Pulmonary artery endothelial cell (primary cell): ENCODE measurements at places on chromosomes 6 and 20. TPM values are rescaled to one million over a fixed set of nuclear protein-coding genes. Genes with fewer than 3 reads are reported as not detected.

- no peak for DNase-seq
Observed at GRCh38 chr6:50116390-50116789, 66.7 kb upstream of the DEFB112 start.

The MRAP2 gene
- total RNA-seq: 4.4 and 13.3 TPM in 2 replicates

DNA sequence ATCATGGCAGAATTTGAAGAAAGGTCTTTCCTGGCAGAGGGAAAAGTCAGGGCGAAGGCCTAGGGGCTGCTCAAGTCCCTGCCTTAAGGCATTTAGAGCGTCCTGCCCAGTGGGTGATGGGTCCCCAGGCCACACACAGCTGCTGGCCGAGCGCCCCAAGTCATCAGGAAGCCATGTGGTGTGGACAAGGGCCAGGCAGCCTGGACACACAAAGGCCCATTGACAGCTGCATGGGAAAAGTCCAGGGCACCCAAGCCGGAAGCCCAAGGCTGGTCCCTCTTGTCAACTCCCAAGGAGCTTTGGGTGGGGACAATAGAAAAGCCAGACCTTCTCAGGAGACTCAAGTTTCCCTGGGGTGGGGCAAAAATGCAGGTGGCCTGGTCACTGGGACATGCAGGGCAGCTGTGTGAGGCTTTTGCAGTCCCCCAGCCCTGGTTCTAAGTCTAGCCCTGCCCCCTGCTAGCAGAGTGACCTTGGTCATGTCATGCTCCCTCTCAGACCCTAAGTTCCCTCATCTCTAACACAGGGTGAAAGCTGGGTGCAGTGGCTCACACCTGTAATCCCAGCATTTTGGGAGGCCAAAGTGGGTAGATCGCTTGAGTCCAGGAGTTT lies 44.3 kb upstream of the PTGIS start:
- DNase-seq: no peak

DNA sequence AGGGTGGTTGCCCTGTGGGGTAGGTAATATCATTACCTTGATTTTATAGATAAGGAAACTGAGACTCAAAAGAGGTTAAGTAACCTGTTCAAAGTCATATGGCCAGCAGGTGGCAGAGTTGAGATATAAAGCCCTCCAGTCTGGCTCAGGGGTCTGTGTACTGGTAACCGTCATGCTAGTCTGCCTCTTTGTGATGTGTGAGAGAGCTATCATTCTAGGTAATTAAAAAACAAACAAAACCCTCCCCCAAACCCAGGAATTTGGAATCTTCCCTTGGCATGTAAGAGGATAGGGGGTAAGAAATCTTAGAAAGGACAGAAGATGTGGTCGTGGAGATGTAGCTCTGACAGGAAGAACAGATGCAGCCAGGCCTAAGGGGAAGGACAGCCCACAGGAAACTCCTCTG lies 206.0 kb downstream of the CDC5L start:
- DNase-seq: peak; percentile 32

GRCh38 chr6:57305107-57305506 lies 12.3 kb upstream of the PRIM2 start:
- no peak for DNase-seq

DNA sequence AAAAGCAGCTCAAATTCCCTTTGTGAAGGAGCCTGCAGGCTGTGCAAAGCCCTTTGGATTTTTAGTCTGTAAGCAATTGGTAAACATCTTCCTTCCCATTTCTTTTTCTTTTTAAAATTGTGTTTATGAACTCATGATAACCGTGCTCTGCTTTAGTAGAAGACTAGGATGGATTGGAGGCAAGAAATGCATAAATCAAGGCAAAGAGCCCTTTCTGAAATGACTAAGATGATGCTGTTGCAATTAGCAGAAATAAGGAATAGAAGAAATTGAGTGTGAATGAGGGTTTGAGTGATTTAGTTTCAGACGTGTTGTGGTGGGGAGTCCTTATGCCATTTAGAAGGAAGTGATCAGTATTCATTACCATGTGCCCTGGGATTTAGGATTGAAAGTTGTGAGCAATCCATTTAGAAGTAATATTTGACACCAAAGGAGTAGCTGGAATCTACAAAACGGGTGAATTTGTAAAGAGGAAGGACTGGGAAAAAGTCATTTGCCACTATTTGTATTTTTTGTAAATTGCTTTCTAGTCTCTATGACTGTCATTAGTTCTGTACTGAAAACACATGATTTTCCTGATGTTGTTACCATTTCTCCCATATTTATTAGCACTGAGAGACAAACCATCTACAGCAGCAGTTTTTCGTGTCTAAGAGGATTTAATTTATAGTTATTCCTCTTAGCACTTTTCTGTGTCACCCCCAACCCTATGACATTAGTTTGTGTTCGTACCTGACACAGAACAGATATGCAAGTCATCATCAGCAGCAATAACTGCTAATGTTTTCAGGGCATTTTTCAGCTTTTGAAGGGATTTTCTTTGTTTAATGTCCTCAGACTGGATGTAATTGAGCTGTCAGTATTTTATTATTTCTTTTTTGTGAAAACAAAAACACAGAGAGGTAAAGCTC lies 265.0 kb downstream of the UTRN start:
- DNase-seq: no peak

DNA sequence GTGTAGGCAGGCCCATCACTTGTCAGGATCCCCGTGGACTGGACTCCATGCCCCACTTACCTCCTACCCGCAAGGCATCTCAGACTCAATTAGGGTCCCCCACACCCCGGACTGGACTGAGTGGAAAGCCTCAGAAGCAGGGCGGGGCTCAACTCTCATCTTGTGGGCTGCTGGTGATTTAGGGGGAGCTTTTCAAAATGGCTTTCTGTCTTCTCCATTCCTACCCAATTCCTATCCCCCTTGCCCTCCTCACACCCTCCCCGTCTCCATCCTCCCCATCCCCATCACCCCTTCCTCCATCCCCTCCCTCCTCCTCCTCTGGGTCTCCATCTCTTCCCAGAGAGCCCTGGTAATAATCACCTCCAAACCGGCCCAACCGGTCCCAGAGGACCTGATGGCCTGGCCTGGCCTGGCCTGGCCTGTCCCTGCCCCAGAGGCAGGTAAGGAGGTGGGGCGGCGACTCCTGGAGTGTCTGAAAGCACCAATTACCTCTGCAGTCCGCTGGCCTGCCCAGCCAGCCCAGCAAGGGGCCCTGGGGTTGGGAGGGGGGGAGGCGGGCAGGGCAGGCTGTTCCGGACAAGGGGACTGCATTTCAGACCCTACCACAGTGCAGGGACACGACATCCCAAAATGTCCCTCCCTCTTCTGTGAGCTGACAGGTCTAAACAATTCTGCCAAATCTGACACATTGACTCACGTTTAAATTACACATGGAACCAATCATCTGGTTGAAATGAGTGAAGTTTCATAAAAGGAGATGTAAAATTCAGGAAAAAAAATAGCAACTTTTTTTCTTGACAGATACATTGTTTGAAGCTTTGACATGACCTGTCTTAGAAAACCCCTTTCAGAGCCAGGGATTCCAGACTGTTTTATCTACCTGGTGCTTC lies 24.8 kb downstream of the MAFB start:
- DNase-seq: no peak

- DNase-seq: no peak
Observed at GRCh38 chr6:43770372-43771209, 580 bp downstream of the VEGFA start.

GRCh38 chr6:112691289-112691688 lies 344.2 kb downstream of the RFPL4B start:
- no peak for DNase-seq

The PTCHD4 gene
- 3.2 and 3.3 TPM in 2 replicates for total RNA-seq

The FITM2 gene
- 8.2 and 9.8 TPM in 2 replicates for total RNA-seq

DNA sequence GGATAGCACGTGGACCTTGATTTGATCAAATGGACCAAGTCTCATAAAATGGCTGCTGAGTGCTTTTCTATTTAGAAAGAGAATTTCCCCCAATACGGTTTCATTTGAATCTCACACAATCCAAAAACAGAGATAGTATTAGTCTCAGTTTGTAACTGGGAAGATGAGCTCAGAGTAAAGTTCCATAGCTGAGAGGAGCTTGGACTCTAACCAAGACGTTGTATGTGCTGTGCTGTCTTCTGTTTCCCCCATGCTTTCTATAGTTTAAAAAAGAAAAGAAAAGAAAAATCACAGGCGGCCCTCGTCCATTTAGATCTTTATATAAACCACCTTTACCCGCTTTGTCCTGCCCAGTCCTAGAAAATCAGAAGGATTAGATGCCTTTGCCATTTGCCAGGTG lies 58.1 kb downstream of the AKAP12 start:
- no peak for DNase-seq

DNA sequence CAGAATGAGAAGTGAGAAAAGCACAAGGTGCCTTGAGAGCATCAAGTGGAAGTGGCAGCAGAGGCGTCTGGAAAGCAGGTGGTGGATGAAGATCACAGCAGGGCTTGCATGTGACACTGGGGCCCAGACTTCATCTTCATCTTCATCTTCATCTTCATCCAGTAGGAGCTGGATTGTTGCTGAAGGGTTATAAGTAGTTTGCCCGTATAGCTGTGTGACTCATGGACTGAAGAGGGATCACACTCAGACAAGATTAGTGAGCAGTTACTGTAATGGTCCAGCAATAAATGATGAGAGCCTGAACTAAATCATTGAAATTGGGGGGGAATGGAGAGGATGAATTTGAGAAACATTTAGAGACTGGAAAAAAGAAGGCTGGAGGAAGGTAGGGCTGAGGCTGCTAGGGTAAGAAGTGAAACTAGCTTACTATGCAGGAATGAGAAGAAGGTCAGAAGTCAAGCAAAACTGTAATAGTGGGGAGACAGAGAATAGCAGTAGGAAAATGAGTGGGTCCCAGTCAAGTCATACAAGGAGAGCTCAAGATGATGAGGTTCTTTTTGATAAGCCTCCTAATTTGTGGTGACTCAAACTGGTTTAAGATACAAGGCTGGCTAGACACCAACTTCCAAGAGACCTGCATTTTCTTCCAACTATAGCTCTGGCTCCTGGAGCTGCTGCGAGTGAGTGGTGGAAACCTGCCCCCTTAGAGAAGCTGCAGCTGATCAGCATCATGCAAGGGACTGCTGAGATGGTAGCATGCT lies 92.3 kb upstream of the BEND6 start:
- no peak for DNase-seq

The BHLHE23 gene
- total RNA-seq: not detected in 2 replicates

DNA sequence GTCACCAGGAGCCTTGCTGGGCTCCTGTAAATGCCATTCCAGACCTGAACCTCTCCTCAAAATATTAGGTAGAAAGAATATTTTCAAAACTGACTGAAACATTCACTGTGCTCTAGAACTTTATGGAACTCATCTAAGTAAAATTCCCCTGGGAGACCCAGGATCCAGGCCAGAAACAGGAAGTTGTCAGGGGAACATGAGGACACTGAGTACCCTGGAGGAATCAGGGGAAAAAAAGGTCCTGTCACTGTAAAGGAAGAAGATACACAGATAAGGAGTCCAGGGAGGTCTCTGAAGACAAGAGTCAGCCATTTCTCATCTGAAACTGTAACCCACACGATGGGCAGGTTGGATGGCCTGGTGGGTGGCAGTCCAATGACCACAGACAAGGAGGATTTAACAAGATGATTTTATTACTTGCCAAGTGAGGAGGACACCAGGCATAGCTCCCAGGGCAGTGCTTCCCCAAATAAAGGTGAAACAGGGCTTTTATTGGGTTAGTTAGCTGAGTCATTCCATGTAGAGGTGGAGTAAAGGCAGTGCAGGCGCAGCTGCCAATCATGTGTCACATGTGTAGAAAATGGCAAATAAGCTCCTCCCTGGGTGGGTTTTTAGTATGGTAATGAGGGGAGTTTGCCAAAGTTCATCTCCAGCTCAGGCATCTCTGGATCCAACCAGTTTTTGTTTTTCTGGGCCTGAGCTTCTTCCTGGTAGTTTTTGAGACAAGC lies 138.5 kb downstream of the RCAN2 start:
- no peak for DNase-seq

DNA sequence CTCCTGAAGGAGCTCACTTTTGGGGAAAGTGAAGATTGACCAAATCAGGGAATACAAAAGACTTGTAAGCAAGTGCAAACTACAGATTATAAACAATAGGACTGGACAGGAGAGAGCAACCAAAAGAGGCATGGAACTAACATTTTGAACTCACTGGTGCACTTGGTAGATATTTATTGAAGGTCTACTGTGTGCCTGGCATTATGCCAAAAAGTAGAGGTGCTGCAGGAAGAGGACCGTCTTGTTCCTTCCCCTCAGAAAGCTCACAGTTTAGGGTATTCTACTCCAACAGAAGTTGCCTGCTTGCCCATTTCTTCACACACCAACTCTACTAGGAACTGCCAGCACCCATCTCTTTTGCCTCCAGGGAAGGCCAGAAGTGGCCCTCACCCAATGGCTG lies 10.0 kb upstream of the TSHZ2 start:
- DNase-seq: no peak

GRCh38 chr6:127843582-127843981 lies 57.3 kb downstream of the THEMIS start:
- DNase-seq: no peak

The TMC2 gene
- not detected in 2 replicates for total RNA-seq

DNA sequence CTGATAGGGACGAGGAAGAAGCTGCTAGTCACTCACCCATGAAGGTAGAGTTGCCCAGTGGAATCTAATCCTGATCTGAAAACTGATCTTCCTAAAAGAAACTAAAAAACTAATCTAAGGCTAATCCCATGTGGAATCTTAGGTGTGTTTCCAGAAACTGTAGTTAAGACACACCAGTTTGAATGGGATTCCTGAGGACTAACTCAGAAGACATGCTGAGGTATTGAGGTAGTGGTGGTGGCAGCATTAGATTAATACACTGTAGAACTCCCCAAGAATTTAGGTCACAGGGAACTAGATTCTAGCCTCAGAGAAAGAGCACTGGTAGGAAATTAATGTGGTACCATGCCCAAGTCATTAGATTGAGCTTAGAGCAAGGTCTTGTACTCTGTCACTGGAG lies 19.6 kb upstream of the AKAP7 start:
- no peak for DNase-seq

- DNase-seq: no peak
Observed at GRCh38 chr6:159759645-159760044, 2.2 kb upstream of the ACAT2 start.

- DNase-seq: no peak
Observed at GRCh38 chr6:146850238-146850896, 251.6 kb downstream of the ADGB start.

The HLA-DRA gene
- total RNA-seq: not detected in 2 replicates

The PRR18 gene
- total RNA-seq: not detected in 2 replicates

GRCh38 chr6:97885325-97885724 lies 602.3 kb upstream of the MMS22L start:
- DNase-seq: no peak

- no peak for DNase-seq
Observed at GRCh38 chr20:21873291-21873690, 167.8 kb downstream of the PAX1 start.

The SNAI1 gene
- 0.86 and 2.1 TPM in 2 replicates for total RNA-seq

The ZBTB2 gene
- 7.7 and 12.0 TPM in 2 replicates for total RNA-seq

GRCh38 chr6:38586992-38587391 lies 52.7 kb downstream of the BTBD9 start:
- DNase-seq: no peak
